ENCODE measurements at places on chromosomes 16 and 17.
A peak's percentile ranks its signal among the peaks of the same experiment; 100 is the strongest.

- DNase-seq, result no peak
These were observed 6.0 kb upstream of the ARL5C start for GRCh38 chr17:39171933-39172332.

DNA sequence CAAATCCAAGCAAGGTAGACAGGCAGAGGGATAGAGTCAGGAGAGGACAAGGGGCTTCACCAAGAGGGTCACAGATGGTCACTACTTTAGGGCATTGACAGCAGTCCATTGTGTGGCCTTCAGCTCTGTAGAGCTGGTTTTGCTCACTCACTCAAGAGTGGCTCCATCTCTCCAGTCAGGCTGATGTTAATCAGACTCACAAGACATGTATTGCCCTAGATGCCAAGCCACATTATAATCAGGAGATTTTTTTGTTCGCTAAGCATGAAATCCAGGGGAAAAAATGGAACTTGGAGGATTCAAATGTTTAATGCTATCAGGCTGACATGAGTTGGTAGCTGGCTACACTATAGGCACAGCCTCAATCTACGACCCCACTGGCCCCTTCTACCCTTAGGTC lies 32.5 kb downstream of the CD300LF start:
- DNase-seq, result no peak

DNA sequence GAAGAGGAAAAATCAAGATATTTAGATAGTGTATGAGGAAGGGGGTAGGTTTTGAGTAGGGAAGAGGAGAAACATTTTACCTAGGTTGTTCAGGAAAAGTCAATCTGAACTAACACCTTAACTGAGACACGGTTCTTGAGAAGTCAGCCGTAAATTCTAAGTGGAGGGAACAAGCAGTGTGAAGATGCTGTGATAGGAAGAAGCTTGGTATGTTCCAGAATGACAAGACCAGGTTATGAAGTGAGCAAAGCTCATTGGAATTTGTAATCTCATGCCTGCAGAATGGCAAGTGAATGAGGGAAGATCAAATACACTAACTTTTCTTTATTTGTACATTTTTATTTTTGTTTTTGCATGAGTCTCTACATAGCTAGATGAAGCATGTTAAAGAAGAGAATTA lies 307.6 kb downstream of the ZFHX3 start:
- DNase-seq, result peak; percentile 13

GRCh38 chr16:85557971-85558657 lies 55.0 kb upstream of the GSE1 start:
- DNase-seq, result no peak

- no peak for DNase-seq
These were observed 1.2 kb downstream of the MMP15 start for GRCh38 chr16:58026705-58027160.

Data from AG10803 (cell line).